ENCODE measurements at places on chromosomes 7 and 10.

- no peak for DNase-seq
Observed at GRCh38 chr7:84492098-84493034, 297.8 kb upstream of the SEMA3A start.

DNA sequence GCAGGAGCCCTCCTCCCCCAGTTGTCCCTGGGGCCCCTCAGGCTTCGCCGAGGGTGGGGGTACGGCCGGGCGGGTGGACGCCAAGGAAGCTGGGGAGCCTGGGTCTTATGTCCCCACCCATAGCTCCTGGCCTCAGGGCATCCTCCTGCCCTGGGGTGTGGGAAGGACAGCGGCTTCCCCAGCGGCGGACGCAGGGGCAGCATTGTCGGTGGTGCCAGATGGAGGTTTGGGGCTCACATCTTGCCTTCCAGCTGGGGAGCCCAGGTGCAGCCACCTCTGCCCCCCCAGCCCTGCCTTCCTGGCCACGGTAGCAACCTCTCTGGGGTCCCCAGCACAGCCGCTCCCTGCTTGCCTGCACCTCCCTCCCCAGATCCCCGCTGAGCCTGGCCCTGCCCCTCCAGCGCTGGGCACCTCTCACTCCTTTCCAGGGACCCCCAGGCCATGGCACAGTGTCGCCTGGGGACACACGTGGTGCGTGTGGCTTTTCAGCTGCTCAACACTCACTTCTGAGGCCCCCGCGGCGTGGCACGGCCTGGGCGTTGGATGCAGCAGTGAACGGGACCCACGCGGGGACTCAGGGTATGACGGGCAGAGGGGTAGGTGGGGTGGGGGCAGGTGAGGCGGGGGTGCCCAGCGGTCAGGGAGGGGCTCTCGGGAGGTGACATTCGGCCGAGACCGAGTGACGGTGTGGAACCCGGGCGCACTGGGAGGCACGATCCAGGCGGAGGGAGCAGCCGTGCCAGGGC lies 53.1 kb downstream of the UNCX start:
- DNase-seq: no peak

GRCh38 chr10:43409385-43410109 lies 561 bp upstream of the HNRNPF start:
- DNase-seq: peak; percentile 33

DNA sequence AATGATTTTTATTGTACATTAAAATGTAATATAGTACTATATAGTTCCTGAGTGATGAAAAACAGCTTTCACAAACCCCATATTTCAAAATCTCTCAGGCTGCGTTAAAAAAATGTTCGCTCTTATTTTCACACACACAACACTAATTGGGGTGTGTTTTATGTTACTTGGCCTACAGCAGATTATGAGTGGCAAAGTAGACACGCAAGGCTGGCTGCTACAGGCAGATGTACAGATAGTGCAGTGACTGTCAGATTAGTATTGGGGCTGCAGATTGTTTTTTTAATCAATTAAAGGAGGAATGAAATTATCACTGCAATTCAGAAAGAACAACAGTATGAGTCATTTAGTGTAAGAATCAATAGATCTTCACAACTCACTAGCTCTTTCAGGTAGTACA lies 65.2 kb upstream of the ICA1 start:
- no peak for DNase-seq

DNA sequence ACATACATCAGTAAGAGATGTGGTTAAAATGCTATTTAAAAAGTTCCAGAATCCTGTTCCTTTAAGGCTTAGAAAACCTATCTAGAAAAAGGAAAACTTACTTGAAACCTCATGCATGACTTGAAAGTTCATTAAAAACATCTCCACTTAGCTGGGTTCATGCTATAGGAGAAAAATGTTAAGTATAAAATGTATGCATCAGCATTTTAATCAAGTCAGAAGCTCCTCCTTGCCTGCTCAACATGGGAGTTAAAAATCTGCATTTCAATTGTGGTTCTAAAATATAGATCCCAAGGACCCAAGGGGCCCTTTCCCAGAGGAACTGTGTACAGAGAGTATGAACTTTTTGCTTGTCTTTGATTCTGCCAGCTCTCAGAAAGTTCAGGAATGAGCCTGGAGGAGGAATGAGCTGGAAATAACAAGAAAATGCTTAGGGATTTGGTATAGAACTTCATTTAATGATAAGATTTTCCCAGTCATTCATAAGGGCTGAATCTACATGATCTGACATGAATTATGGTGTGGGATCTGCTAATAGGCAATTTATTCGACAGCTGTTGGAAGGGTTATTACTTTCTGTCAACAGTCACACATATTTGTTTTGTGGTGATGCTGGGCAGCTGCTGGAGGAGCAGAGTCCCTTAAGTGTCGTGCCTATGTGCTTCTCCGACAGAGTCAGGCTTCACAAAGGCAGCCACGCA lies 85.6 kb upstream of the MTPN start:
- peak; percentile 56 for DNase-seq
